ENCODE measurements at places on chromosomes 3 and 15. TPM values are rescaled to one million over a fixed set of nuclear protein-coding genes. Genes with fewer than 3 reads are reported as not detected.

The MEX3B gene
- 1.6 TPM for total RNA-seq

The HGD gene
- total RNA-seq: 4.7 TPM

DNA sequence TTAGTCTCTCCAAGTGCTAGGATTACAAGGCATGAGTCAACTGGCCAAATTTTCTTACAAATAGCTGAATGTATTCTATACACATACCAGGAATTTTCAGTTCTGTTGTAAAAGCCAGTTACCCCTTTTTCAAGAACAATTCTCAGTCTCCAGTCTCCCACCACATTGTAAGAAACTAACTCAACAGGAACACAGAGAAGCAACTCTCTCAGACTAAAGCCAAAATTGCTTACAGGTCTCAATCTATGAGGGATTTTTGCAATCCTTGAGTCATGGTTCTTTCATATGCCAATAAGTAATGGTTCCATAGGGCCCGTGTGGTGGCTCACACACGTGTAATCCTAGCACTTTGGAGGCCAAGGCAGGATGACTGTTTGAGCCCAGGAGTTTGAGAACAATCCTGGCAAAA is 8.5 kb downstream of the IP6K2 start:
- DNase-seq: no peak

DNA sequence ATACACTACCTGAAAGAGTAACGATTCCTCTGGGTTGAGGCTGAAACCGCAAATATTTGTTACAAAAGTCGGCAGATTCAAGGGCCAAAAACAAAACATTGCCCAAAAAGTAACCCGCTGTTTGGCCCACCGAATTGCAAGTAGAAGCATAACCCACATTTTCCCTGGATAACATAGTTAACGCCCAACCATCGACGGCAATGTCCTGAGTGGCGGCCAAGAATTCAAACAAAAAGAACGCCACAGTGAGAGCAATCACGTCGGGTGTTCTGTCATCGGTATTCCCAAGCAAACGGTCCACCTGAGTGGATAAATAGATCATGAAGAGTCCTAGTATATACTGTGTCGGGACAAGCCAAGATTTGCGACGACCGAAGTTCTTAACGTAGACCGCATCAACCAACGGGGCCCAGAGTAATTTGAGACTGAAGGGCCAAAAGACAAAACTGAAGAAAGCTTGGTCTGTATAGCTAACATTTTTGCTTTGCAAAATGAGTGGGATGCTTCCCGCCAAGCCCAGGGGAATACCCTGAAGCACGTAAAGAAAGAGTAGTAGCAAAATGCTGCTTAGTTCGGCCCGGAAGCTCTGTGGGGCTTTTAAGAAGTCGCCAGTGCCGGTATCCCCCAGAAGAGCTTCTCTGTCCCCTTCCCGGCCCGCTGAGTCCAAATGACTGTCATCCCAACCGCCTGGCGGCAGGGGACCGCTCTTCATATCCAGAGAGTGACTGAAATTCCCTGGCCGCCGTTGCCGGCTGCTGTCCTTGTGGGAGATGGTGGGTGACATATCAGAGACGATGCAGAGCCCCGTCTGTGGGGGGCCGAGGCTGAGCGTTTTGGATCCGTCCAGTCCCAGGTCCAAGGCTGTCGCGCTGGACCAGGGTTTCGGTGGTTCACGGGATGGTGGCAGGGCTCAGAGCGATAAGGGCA is 750 bp downstream of the SLC33A1 start:
- no peak for DNase-seq

The GOLGA6B gene
- not detected for total RNA-seq
